Neural crest cell (in vitro differentiated cells): ENCODE measurements at places on chromosomes 1 and 21.
A peak's percentile ranks its signal among the peaks of the same experiment; 100 is the strongest.

DNA sequence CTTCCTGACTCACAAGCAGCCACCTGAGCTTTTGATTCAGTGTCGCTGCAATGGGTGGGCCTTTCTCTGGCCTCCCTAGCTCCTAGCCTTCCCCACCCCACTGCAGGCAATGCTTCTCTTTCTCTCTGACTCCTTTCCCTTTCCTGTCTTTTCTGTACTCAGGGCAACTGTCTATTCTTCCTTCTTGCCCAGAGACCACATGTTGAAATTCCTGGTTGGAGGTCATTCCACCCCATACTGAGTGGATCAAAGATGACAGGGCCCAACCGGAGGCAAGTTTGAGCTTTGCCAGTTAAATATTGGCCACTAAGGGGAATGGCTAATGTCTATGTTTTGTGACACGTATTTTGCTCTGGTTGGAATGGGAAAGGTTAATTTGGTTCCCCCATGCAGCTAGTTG is 65.2 kb upstream of the ARID1A start:
- H3K4me3 ChIP-seq = no peak overlapping the region
- no peaks in the 10 kb centered on the region for H3K4me1 ChIP-seq
- H3K36me3 ChIP-seq = no peaks in the 10 kb centered on the region
- DNase-seq = no peak

GRCh38 chr21:42233067-42233961 is 14.4 kb downstream of the ABCG1 start:
- H3K27me3 ChIP-seq = peaks cover 19% of the 10 kb centered on the region
- H3K4me1 ChIP-seq = peaks cover 48% of the 10 kb centered on the region
- no peak for DNase-seq

- no peak for DNase-seq
- no peak overlapping the region for H3K27ac ChIP-seq
- no peak overlapping the region for H3K4me3 ChIP-seq
- H3K36me3 ChIP-seq = no peaks in the 10 kb centered on the region
- H3K4me1 ChIP-seq = no peaks in the 10 kb centered on the region
Observed at GRCh38 chr1:169024800-169025271, 81.7 kb upstream of the ATP1B1 start.

DNA sequence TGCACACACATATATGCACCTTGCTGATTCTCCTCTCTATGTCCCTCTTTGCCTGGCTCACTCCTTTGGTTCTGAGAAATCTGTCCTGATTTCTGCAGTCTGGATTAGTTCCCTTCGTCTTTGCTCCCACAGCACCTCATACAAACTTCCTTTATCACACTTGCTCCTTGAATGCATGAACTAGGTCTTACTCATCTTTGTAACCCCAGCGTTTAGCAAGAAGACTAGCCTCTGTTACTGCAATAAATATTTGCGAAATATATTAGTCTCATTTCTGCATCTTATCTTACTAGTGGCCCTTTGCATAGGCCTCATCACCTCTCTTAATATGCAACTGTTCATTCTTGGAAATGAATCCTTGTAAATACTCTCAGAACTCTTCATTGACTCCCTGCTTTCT is 11.4 kb downstream of the SMYD2 start:
- no peaks in the 10 kb centered on the region for H3K27me3 ChIP-seq
- peaks cover 7% of the 10 kb centered on the region for H3K36me3 ChIP-seq
- no peak overlapping the region for H3K27ac ChIP-seq

DNA sequence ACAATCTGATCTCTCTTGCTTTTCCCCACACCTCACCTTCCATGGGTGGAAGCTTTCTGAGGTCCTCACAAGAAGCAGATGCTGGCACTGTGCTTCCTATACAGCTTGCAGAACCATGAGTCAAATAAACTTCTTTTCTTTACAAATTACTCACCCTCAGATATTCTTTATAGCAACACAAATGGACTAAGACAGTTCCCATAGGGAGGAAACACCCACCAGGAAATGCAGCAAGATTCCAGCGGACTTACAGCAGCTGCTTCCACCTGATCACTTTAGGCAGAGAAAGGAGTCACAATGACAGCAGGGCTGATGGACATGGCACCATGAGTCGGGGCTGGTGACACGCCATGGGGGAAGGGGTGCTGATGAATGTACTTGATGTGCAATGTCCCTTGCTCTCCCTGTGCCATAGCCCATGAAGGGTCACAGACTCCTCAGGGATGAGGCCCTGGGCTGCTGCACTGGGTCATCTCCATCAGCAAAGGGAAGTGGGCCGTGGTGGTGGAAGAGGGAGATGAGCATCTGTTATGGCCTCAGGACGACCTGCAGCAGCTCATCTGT is 53.9 kb downstream of the PRSS38 start:
- H3K4me1 ChIP-seq = no peaks in the 10 kb centered on the region
- no peak overlapping the region for H3K27ac ChIP-seq
- H3K27me3 ChIP-seq = peaks cover 22% of the 10 kb centered on the region
- H3K4me3 ChIP-seq = no peak overlapping the region
- no peak for DNase-seq
- H3K36me3 ChIP-seq = no peaks in the 10 kb centered on the region

GRCh38 chr1:200398373-200398772 is 11.5 kb downstream of the ZNF281 start:
- DNase-seq = no peak
- peaks cover 3% of the 10 kb centered on the region for H3K36me3 ChIP-seq
- H3K27me3 ChIP-seq = no peaks in the 10 kb centered on the region

DNA sequence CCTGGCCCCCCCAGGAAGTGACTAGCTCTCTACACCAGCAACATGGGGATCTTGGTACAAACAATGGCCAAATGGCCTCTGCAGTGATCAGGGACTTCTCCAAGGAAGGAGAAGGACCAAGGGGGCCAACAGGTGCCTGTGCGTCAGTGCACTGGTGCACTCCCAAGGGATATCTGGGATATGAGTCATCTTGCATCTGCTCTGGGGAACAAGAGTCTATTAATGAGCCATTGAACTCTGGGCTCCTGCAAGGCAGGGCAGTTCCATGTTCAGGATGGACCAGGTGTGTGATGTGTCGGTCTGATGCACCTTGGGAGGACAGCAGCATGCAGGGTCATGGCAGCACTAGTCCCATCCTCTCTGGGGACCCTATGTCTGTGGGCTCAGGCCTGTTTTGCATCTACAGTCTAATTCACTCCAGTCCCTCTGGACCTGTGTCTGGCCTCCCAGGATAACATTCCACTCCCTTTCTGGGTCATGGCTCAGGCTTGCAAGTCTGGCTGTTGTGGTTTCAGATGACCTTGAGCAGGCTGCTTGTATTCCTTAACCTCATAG is 125.3 kb downstream of the TRABD2B start:
- no peak overlapping the region for H3K27ac ChIP-seq
- H3K4me3 ChIP-seq = no peak overlapping the region
- peaks cover 4% of the 10 kb centered on the region for H3K27me3 ChIP-seq
- no peak for DNase-seq

DNA sequence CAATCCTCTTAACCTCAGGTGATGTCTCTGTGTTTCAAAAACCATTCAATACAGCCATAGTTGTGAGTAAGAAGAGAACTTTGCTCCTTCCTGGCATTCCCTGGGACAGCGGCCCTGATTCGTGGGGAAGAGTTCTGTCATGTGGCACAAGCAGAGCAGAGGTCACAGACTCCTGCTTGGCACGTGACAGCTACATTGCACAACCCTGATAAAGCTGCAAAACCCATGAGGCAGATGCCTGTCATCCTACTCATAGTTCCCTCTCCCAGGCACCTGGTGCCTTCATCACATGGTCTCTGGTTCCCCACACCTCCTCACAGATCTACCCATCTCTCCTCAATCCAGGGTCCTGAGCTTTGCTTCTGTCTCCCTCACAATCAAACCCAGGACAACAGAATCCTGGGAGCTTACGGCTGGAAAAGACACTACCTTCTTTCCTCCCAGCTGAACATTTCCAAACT is 70.8 kb downstream of the PLPP3 start:
- no peak overlapping the region for H3K27ac ChIP-seq
- no peak for DNase-seq
- H3K4me3 ChIP-seq = no peak overlapping the region
- peaks cover 69% of the 10 kb centered on the region for H3K4me1 ChIP-seq
- peaks cover 44% of the 10 kb centered on the region for H3K36me3 ChIP-seq

GRCh38 chr1:107963601-107964335 is 1.2 kb downstream of the VAV3 start:
- H3K36me3 ChIP-seq = no peaks in the 10 kb centered on the region
- peaks cover 18% of the 10 kb centered on the region for H3K4me1 ChIP-seq
- H3K27me3 ChIP-seq = peaks cover 47% of the 10 kb centered on the region
- peak overlapping the region; percentile 92 for H3K4me3 ChIP-seq
- peak; percentile 6 for DNase-seq

GRCh38 chr1:60679524-60680375 is 402.6 kb upstream of the NFIA start:
- DNase-seq = no peak
- H3K4me3 ChIP-seq = no peak overlapping the region
- H3K27me3 ChIP-seq = no peaks in the 10 kb centered on the region

GRCh38 chr1:8462371-8462892 is 144.5 kb downstream of the SLC45A1 start:
- H3K36me3 ChIP-seq = no peaks in the 10 kb centered on the region
- H3K4me3 ChIP-seq = no peak overlapping the region
- no peak for DNase-seq

GRCh38 chr1:156845055-156845952 is 13.6 kb downstream of the INSRR start:
- H3K4me3 ChIP-seq = no peak overlapping the region
- H3K27me3 ChIP-seq = peaks cover 83% of the 10 kb centered on the region
- no peak for DNase-seq
- no peaks in the 10 kb centered on the region for H3K36me3 ChIP-seq
- no peak overlapping the region for H3K27ac ChIP-seq

DNA sequence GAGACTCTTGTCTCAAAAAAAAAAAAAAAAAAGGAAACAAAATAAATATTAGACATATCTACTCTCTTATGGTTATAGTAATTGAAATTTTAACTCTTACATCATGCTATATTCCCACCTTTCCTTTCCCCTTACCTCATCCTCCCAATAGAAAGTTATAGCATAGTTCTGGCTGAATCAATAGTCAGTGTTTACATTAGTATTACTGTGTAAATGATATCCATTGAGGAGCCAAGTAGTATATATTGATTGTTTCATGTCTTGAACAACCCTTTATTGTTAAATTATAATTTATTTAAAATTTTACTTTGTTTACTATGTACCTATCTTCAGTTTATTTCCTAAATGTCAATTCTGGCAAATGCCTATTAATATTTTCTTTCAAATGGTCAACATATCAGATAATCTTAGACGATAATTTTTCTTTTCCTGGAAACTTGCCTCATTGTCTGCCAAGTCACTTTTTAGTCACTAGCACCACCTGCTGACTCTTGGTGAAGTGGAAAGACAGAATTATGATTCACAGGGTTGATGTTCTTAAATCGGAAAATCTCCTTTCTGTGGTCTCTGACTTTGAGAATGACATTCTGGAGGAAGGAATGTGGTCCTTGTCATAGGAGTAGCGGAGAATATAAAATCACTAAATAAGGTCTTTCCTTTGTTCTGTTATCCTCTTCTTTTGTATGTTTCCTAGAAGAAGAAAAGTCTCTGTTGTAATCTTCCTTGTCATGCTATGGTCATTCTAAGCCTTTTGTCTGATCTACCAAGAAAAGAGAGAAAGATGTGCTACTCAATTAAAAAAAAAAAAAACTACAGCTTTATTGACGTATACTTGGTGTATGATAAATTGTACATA is 8.6 kb downstream of the HJV start:
- no peak overlapping the region for H3K27ac ChIP-seq
- peak; percentile 52 for DNase-seq
- H3K4me3 ChIP-seq = no peak overlapping the region
- H3K36me3 ChIP-seq = no peaks in the 10 kb centered on the region

- DNase-seq = no peak
- H3K4me3 ChIP-seq = no peak overlapping the region
- peaks cover 18% of the 10 kb centered on the region for H3K4me1 ChIP-seq
- H3K36me3 ChIP-seq = no peaks in the 10 kb centered on the region
- peaks cover 49% of the 10 kb centered on the region for H3K27me3 ChIP-seq
Observed at GRCh38 chr1:47209725-47210325, 20.0 kb upstream of the PDZK1IP1 start.

- DNase-seq = no peak
- no peak overlapping the region for H3K4me3 ChIP-seq
- no peaks in the 10 kb centered on the region for H3K27me3 ChIP-seq
- H3K27ac ChIP-seq = no peak overlapping the region
Observed at GRCh38 chr21:37868446-37869295, 47.6 kb downstream of the KCNJ6 start.

DNA sequence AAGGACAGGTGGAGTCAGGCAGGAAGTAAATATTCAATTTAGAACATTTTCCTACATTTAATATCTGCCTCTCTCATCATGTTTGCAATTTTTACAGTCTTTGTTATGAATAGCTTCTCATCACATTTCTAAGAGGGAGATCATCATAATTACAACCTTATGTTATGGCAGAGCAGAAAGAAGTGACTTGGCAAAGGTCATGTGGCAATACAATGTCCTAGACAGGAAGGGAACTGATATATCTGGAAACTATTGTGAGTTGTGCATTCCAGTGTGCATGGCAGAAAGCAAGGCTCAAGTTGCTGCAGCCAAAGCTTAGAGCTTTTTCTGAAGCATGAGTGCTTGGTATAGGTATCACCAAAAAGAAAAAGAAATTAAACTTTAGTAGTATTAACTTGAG is 43.8 kb upstream of the PRRX1 start:
- no peaks in the 10 kb centered on the region for H3K4me1 ChIP-seq
- H3K4me3 ChIP-seq = no peak overlapping the region
- DNase-seq = no peak
- peaks cover 3% of the 10 kb centered on the region for H3K27me3 ChIP-seq

GRCh38 chr1:12031039-12031980 is 12.0 kb downstream of the MIIP start:
- no peaks in the 10 kb centered on the region for H3K27me3 ChIP-seq
- peak; percentile 23 for DNase-seq
- peaks cover 8% of the 10 kb centered on the region for H3K36me3 ChIP-seq
- no peak overlapping the region for H3K27ac ChIP-seq
- H3K4me1 ChIP-seq = peaks cover 19% of the 10 kb centered on the region

DNA sequence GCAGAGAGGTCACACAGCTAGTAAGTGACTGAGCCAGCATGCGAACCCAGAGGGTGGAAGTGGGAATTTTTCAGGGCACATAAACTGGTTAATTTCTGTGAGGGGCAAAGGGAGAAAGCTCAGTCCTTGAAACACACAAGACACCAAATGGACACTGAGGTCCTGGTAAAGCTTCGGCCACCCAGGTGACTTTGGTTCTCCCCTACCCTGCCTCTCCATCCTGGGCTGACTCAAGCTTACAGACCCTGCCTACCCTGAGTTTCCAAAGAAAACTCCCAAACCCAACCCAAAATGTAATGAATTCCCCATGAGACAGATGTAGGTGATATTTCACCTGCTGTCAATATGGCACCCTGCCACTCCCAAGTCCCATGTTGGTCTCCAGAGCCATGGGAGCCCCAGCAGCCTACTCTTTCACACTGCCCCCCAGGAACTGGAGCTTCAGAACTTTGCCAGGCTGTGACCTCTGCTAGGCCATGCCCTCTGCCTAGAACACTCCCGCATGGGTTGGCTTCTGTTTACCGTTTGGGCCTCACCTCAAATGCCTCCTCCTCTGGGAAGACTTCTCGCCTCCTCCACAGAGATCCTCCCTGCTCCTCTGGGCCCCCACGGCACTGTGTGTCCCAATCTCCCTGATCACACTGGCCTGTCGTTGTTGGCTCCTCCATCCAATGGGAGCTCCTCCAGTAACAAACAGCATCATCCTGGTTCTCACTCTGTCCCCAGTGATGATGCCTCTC is 3.7 kb upstream of the LRP8 start:
- H3K27me3 ChIP-seq = no peaks in the 10 kb centered on the region
- H3K4me1 ChIP-seq = peaks cover 7% of the 10 kb centered on the region

GRCh38 chr1:107196973-107197562 is 56.2 kb downstream of the NTNG1 start:
- H3K36me3 ChIP-seq = peaks cover 4% of the 10 kb centered on the region
- H3K4me1 ChIP-seq = no peaks in the 10 kb centered on the region
- no peak overlapping the region for H3K27ac ChIP-seq
- no peaks in the 10 kb centered on the region for H3K27me3 ChIP-seq
- peak; percentile 4 for DNase-seq
- H3K4me3 ChIP-seq = no peak overlapping the region
